ENCODE measurements at places on chromosomes 3 and 15.

DNA sequence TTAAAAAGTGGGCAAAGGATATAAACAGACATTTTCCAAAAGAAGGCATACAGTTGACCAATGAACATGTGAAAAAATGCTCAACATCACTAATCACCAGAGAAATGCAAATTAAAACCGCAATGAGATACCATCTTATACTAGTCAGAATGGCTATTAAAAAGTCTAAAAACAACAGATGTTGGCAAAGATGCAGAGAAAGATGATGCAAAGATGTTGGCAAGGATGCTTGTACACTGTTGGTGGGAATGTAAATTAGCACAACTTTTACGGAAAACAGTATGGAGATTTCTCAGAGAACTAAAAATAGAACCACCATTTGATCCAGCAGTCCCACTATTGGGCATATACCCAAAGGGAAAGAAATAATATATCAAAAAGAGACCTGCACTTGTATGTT lies 53.5 kb downstream of the TLNRD1 start:
- no peak for DNase-seq

DNA sequence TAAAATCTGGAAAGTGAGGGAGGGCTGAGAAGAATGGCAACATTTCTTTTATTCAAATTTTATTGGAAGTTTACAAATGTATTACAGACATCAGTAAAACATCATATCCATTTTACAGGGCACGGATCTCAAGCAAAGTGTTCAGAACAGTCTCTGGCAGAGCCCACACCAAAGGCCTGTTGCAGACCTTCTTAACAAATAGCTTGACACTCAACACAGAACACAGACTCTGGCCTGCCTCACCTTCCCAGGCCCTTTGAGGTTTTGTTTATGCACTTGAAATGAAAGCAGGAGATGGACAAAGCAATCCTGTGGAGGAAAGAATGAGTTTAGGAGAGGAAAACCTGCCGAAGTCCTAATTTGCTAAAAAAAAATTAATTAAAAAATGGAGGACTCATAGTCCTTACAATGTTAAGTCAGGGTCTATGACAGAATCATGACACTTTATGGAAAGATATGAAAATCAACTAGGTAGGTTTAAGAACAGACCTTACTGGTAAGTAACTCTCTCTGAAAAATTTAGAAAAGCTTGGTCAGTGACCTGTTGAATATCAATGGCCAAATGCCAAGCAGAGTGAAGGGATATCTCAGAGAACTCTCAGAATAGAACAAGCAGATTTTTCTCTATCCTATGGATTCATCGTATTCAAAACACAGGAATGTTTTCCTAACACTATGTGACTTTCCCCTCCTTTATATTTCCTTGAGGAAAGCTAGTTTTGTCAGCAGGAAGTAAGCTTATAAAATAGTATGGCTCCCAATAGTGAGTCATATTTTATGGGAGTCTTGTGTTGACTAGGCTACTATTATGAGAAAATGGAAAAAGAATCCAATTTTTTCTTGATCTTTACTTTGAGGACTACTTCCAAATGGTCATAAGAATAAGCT lies 70.8 kb upstream of the PSMD6 start:
- DNase-seq = no peak

DNA sequence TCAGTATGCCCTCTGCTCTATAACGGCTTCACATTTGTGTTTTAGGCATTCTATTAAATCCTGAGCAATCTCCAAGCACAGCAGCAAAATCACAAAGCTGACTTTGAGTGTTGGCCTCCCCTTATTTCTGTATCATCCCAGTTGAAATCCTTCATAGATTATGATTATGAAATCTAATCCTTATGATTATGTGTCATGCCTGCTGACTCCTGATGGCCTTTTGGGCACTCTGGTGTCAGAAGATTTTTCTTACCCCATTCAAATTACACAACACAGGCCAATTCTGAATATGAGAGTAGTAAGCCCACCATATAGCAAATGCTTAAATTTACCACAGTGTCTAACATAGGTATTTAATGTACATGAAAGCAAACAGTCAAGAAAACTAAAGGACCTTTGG lies 34.3 kb downstream of the CDV3 start:
- DNase-seq = no peak

DNA sequence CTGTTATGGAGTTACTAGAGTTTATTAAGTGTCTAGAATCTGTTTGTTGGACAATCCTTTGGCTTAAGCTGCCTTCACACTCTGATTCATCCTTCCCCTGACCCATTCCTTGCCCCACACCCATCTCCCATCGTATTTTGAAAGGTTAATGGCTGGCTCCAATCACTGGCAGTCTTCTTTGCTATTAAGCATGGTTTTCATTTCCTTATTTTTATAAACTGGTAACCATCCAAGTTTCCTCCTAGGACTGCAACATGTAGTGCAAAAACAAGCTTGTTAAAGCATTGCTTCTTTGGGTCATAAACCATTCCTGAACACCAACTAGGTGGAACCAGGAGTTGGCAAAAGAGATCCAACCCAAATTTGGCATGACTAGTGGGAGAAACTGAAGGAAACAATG lies 148.4 kb downstream of the DTWD1 start:
- no peak for DNase-seq

- no peak for DNase-seq
These were observed 325.7 kb downstream of the NEK10 start for GRCh38 chr3:27043328-27043955.

DNA sequence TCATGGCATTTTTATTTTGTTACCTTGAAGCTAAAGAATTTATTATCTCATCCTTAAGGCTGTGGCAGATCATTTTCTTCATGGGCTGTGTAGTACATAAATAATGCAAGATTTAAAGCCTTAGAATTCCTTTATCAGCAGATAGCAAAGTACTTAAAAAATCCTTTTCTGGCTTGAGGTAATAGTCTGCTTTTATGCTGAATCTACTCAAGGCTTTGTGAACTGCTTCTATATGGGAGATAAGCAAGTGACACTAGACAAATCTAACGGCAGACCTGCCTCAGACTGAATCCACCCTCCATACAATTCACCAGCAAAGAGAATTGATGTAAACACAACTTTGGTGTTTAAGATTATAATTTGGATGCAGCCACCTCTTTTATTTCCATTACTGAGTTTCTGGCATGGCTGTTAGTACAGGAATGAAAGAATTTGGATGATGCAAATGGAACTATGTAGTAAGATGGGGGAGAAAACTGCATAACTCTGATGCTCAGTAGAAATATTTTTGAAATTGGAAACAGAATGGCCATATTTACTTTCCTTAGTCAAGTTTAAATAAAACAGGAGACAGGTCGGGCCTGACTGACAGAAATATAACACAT lies 1121.5 kb downstream of the NAALADL2 start:
- no peak for DNase-seq

- DNase-seq = no peak
These were observed 176.1 kb upstream of the THBS1 start for GRCh38 chr15:39404767-39405181.

DNA sequence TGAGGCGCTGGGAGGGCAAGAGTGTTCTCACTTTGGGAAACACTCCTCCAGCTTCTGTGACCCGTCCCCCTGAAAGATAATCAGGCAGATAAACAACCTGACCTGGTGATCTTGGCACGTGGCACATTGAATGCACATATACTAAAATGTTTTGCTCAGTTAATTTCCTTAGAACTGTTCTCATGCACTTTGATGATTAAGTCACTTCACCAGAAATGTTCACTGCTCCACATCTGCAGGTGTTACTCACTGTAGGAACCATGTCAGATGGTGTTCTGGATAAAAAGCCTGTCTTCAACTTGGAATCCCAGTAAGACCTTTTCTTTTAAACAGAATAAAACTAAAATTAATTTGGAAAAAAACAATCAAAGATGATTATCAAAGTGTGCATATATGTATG lies 24.6 kb upstream of the NIPA2 start:
- DNase-seq = no peak

All from heart right ventricle (tissue), 16 donors.